ENCODE measurements at places on chromosomes 2 and 18.

GRCh38 chr2:138090330-138090729 is 126.1 kb downstream of the HNMT start:
- no peak for DNase-seq

- no peak for DNase-seq
Observed at GRCh38 chr18:45413180-45413836, 202.0 kb upstream of the SLC14A2 start.

DNA sequence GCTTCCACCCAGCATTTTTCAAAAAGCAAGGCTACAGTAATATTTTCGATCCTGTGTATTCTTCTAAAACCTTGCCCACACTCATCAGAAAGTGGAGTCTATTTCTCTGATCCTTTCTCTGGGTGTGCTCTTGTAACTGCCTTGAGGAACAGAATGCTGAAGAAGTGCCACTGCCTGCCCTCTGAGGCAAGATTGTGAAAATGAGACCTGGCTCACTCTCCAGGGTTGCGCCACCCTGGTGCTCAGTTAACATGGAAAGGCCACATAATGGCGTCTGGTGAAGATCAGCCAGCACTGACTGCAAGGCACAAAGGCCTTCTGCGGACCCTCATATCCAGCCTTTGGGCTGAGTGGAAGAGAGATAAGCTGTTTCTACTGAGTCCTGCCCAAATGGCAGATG is 11.2 kb upstream of the SH3RF3 start:
- DNase-seq: no peak

DNA sequence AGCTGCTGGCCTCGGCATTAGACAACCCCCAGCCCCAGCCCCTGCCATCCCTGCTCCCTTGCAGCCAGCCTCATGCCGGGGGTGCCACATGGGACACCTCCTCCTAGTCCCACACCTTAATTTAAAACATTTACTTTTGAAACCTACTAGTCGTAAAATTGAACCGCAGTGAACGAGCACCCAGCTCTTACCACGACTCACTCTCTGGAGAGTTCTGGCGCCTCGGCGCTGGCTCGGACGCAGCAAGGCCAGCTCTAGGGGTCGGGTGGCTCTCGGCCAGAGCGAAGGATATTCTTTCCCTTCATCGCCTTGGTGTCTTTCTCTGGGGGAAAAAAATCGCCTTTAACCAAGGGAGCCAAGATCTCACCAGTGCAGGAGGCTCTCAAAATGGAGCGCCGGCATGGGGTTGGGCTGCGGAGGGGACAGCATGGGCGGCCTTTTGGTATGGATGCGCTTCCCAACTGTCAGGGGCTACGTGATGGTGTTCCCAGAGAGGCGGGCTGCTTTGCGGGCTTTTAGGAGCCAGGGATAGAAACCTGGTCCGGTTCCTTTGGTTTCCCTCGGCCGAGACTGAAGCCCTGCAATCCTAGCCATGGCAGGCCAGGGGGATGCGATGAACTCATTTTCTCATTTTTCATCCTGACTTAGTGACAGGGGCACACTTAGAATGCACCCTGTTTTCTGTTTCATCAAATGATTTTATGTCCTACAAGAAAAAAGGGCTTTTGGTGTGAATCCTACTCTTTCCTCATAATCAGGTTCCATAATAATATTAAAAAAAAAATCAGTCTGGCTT is 2.0 kb downstream of the HPCAL1 start:
- no peak for DNase-seq

DNA sequence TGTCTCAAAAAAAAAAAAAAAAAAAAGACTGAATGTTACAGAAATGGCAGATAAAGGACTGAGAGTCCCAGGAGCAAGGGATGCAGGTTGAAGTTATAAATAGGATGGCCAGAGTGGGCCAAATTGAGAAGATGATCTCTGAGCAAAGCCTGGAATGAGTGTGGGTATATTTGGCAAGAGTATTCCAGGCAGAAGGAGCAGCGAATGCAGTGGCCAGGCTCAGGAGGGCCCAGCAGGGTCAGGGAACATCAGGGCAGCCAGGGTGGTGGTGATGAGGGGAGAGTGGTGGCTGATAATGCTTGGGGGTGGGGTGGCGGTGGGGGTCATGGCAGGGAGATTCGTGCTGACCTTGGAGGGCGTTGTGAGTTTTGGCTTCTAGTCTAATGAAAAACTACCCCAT is 141.3 kb upstream of the AGAP1 start:
- no peak for DNase-seq

GRCh38 chr18:24089076-24089475 is 49.8 kb upstream of the CABYR start:
- no peak for DNase-seq

DNA sequence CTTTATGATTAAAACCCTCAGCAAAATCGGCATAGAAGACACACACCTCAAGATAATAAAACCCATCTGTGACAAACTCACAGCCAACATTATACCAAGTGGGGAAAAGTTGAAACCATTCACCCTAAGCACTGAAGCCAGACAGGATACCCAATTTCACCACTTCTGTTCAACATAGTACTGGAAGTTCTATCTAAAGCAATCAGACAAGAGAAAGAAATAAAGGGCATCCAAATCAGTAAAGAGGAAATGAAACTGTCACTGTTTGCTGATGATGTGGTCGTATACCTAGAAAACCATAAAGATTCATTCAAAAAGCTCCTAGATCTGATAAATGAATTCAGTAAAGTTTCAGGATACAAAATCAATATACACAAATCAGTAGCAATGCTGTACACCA is 16.4 kb upstream of the RPRD1A start:
- DNase-seq: no peak

DNA sequence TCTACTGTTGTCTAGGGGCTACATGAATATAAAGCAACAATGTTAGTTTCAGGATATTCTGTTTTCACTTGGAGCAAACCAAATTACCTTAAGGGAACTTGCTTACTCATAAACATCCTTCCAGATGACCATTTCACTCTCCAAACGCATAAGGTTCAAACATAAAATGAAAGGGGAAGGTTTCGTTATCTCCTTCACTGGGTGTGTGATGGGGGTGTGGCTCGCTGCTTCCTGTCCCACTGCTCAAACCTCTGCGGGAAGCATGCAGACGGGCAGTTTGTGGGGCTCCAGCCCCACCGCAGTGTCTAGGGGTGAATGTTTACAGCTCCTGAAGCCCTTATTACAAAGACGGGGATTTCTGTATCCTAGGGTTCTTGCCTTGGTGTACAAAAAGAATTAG is 1310.9 kb upstream of the TMEFF2 start:
- no peak for DNase-seq

GRCh38 chr2:170812710-170813600 is 3.7 kb upstream of the GAD1 start:
- DNase-seq: no peak

DNA sequence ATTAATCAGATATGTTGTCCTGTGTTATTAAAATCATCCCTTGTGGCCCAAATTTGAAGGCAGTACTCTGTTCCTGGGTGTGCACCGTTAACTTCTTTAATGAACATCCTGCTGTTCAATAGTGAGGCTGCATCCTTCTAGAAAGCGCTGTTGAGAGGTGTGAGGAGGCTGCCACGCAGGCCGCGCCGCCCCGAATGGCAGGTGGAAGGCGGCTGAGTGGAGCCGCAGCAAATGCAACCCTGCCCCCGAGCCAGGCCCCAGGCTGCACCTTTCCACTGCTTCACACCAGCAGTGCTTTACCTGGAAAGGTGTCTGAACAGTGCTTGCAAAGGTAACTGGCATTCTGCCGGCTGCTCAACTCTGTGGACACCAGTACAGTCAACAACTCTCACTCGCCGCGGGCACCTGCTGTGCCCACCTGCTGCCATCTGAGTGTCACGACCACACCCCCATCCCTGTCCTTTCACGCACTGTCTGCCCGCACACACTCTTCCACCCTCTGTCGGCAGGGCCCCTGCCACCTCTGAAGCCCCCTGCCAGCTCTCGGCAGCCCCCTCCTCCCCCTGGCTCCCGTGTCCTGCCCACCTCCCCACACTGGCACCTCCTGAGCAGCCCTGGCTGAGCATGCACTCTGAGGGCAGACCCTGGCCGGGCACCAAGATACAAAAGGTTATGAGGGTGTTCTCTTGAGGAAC is 70.9 kb downstream of the ODC1 start:
- no peak for DNase-seq

DNA sequence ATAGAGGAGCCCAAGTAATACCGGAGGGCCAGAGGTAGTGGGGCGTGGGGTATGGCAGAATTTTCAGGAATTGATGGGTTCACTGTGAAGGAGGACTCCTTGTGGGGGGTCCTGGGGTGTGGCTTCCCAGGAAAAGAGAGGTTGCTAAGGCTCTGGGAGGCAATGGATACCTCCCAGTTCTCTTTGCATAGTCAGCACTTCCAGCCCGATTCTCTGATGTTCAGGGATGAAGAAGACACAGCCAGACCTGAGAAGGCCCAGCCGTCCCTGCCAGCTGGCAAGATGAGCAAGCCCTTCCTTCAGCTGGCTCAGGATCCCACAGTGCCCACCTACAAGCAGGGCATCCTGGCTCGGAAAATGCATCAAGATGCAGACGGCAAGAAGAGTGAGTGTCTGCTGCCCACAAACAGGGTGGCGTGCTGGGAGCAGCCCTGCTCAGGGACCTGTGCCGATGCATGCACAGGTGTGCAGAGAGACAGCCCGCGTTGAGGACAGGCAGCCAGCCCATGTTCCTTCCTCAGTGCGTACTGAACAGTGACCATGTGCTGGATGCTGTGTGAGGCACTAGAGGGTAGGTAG is 22.2 kb downstream of the PSD4 start:
- DNase-seq: no peak

- DNase-seq: peak; percentile 37
Observed at GRCh38 chr2:200702646-200703118, 109.0 kb upstream of the BZW1 start.

GRCh38 chr18:23539296-23539695 is 36.0 kb downstream of the RMC1 start:
- DNase-seq: no peak

DNA sequence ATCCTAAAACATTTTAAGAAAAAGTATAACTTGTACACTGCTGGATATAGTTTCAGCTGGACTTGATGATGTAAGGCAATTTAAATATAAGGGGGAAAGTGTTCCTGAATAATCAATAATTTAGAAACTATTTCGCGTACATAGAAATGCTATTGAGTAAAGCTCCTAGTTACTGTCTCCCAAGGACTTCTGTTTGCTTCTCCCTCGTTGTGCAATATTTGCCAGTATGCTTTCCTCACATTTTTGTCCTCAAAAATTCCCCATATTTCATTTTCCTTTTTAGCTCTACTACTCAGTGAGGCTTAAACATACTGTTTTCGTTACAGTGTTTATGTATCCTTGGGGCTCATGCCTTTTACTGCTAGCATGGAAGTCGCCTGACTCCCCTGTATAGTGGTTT is 36.9 kb downstream of the ATP9B start:
- no peak for DNase-seq

DNA sequence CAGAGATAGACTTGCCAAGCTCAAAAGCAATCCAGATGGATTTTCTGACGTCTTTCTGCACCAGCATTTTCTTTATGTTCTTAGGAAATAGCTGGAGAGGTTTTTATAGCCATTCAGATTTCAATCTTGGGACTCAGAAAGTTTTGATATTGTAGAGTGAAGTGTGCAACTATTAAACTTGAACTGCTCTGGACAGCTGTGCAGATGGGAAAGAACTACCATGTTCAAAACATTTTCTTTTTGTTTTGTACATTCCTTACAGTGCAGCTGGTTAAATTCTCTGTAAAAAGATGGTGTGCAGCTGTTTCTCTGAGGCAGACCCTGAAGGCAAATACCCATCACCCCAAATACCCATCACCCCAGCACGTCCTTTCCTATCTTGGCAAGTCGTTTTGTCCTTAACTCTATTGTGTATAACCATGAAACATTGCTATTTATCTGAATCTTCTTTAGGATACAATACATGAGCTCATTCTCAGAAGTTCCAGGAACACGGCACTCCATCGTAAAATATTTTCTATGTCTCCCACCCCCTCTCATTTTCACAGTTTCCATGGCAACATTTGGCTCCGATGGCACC is 38.8 kb downstream of the AQP4 start:
- no peak for DNase-seq

DNA sequence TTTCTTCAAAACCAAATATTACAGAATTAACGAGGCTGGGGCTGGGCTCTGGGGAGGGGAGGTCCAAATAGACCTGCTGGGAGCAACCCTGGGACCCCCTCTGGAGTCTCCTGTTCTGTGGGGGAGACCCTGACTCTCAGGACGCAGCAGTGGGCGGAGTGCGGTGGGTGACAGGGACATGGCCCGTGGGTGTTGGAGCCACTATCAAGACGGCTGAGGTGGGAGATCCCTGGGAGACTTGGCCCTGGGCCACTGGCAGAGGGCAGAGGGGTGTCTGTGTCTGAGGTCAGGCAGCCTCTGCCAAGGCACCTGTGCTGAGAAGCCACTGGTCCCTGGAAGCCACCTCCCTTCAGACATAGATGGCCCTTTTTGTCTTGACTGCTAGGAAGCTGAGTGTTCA is 79.5 kb upstream of the CTDP1 start:
- DNase-seq: no peak

DNA sequence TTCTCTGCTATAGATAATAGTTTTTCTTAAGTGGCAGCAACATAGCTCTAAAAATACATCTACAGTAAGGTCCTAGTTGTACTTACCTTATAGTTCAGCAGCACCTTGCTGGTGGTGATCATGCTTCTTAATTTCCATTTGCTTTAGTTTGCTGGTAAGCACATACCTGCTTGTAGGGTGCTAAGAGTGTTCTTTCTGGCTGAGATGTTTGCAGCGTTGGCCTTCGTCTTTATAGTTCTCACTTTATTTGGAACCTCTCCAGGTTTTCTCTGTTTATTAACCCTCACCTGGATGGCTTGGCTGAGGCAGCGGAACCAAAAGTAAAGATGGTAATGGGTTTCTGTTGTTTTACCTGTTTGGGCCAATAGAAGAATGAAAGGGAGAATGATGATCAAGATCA is 123.6 kb upstream of the EFEMP1 start:
- no peak for DNase-seq

- DNase-seq: no peak
Observed at GRCh38 chr2:16515696-16516095, 149.9 kb downstream of the CYRIA start.

GRCh38 chr2:160405077-160405867 is 88.3 kb downstream of the RBMS1 start:
- no peak for DNase-seq

DNA sequence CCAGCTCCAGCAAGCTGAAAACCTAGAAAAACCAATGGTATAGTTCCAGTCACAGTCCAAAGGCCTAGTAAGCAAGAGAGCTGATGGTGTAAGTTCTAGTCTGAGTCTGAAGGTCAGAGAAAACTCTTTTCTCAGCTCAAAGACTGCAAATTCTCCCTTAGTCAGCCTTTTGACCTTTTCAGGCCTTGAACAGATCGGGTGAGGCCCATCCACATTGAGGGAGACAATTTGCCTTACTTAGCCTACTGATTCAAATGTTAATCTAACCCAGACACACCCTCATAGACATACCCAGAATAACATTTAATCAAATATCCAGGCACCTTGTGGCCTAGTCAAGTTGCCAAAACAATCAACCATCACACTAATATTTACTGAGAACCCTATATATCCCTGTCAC is 110.8 kb upstream of the KCNJ3 start:
- no peak for DNase-seq

- no peak for DNase-seq
Observed at GRCh38 chr2:224174990-224175389, 135.9 kb upstream of the SERPINE2 start.

GRCh38 chr2:189866296-189866695 is 82.0 kb downstream of the PMS1 start:
- no peak for DNase-seq

GRCh38 chr2:196259507-196260481 is 88.4 kb upstream of the STK17B start:
- DNase-seq: no peak
